ENCODE measurements at places on chromosomes 3 and 15.

- DNase-seq = no peak
Observed at GRCh38 chr3:128551867-128552266, 58.9 kb upstream of the GATA2 start.

DNA sequence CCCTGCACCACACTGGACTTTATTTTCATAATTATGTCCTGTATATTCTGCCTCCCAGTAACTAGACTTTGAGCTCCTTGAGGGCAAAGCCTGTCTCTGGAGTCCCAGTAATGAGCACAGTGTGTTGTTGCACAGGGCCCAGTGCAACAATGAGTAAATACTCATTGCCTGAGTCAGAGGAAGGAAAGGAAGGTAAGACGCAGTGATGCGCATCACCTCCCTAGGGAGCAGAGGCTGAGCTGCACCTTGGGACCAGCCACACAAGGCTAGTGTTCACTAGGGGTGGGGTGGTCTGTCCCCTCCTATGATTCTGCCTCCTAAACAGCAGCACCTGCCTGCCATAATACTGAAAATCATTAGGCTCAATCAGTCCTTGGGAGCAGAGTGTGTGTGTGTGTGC is 86.6 kb upstream of the ADAMTSL3 start:
- no peak for DNase-seq

DNA sequence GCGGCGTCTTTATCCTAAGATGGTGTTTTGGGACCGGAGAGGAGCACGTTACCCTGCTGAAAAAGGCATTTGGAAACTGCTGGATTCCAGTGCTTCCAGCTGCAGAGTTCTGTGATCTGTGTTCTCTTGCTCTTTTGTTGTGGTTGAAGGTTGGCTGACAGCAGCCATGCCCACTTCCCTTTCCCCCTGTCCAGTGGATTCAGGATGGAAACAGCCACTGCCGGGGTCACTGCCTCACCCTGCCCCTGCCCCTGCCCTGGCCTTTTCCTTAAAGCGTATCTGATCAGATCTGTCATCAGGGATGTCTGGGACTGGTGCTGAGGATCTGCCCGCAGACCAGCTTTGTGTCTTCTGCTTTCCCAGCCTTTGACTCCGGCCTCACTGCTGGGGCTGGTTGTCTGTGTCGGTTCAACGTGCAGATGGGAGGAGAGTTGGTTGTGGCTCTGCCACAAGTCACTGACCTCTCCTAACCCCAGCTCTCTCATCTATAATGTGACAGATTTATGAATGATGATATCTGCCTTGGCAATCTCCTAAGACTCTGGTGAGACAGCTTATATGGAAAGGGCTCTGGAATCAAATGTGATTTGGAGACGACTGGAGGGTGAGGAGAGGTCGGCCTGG is 219.4 kb upstream of the BHLHE40 start:
- no peak for DNase-seq

DNA sequence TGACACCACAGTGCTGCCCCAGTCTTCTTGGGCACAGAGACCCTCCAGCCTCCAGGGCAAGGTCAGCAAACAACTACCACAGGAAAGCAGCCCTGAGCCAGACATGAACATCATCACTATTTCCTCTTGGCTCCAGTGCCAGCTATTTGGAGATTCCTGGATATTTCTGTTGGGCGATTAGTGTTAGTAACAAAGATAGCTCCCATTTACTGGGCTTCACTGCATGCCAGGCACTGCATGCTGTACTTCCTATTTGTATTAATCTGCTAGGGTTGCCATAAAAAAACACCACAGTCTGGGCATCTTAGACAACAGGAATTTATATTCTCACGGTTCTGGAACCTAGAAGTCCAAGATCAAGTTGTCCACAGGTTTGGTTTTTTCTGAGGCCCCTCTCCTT is 255.1 kb upstream of the STT3B start:
- no peak for DNase-seq

DNA sequence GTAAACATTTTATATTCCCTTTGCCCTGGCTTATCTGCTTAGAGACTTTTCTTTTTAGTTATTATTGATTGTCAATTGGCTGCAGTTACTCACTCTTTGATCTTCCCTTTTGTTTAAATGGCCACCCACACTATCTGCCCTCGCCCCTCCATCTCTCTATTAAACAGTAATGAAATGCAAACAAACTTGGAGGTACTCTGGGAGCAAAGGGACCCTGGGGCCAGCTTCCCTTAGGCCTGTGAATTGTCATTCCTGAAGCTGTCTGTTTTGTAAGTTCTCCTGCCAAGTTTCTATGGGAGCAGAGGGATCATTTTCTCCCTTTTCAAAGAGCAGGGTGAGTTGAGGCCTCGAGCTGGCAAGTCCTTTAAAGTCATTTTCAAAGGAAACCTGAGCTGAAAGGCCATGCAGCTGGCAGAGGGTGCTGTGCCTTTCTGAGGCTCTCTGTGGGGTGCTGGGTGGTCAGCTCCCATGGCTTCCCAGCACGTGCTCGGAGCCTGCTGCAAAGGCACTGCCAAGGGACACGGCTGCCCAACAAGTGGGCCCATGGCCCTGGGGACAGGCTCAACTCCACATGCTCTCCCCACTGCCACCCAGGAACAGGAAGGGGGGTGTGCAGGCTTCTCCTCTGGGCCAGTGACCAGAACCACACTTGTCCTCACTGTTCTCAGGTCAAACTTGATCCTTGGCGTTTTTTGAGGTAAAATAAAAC is 17.4 kb upstream of the RTP2 start:
- DNase-seq = no peak

GRCh38 chr3:120348065-120348990 is 826 bp downstream of the LRRC58 start:
- DNase-seq = no peak

GRCh38 chr15:63439536-63440264 is 58.1 kb upstream of the CA12 start:
- DNase-seq = no peak

GRCh38 chr3:151293127-151293526 is 14.8 kb upstream of the P2RY14 start:
- DNase-seq = no peak

Data from NCI-H1930 (cell line).